Activated CD8-positive, alpha-beta T cell treated with anti-CD3 and anti-CD28 coated beads for 36 hours (primary cell): ENCODE measurements at places on chromosomes 12 and 14. TPM values are rescaled to one million over a fixed set of nuclear protein-coding genes. Genes with fewer than 3 reads are reported as not detected.

Gene FAM222A
- 1.0 TPM for total RNA-seq

Gene TOMM20L
- not detected for total RNA-seq

Gene KRT6C
- not detected for total RNA-seq

Gene COX6A1
- 396 TPM for total RNA-seq

Gene MAP3K9
- total RNA-seq = 8.0 TPM

Gene EIF5
- total RNA-seq = 207 TPM

Gene INHBE
- total RNA-seq = 2.3 TPM

Gene LIMA1
- 44.2 TPM for total RNA-seq

Gene PLEKHD1
- total RNA-seq = 0.07 TPM

GRCh38 chr12:43840338-43840737 is 4.5 kb downstream of the TMEM117 start:
- peaks cover 21% of the 10 kb centered on the region for H3K4me1 ChIP-seq
- no peak for DNase-seq

DNA sequence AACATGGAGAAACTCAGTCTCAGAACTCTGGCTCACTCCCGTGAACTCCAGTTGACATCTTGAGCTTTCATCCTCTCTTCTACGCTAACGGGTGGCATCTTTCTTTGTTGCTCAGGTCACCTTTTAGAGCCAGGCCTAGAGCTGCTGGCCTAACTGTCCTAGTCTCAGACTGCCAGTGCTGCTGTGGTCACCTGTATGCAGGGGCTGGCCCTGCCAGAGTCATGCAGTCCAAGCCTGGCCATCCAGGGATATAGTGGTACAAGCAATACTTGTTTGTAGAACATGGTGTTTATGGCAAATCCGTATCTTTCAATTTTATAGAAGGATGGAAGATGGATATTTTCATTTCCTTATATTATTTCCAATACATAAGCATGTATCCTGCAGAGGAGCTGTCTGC is 117.2 kb downstream of the PELI2 start:
- no peak for DNase-seq
- no peaks in the 10 kb centered on the region for H3K36me3 ChIP-seq

DNA sequence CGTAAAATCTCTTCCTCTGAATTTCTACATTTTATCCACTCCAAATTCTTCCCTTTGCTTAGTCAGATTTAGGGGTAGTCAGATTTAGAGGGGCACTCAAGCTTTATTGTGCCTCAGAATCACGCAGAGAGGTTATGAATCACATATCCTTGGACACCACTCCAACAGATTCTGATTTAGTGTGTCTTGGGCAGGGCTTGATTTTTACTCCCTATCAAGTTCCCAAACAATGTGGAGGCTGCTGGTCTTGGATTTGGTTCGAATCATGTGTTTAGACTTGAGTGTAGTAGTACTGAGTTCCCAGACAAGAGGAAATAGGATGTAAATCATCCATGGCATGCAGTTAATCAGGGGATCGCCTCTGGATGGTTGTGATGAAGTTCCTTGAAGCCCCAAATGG is 298.1 kb upstream of the CLEC14A start:
- peaks cover 3% of the 10 kb centered on the region for H3K4me1 ChIP-seq
- no peak overlapping the region for H3K4me3 ChIP-seq
- no peaks in the 10 kb centered on the region for H3K27me3 ChIP-seq
- H3K27ac ChIP-seq = no peak overlapping the region
- no peak for DNase-seq

- H3K27ac ChIP-seq = no peak overlapping the region
- H3K4me1 ChIP-seq = peaks cover 4% of the 10 kb centered on the region
- no peak for DNase-seq
- H3K27me3 ChIP-seq = no peaks in the 10 kb centered on the region
- H3K4me3 ChIP-seq = no peak overlapping the region
Measured at GRCh38 chr12:11071414-11071813, 9.3 kb upstream of the TAS2R46 start.

DNA sequence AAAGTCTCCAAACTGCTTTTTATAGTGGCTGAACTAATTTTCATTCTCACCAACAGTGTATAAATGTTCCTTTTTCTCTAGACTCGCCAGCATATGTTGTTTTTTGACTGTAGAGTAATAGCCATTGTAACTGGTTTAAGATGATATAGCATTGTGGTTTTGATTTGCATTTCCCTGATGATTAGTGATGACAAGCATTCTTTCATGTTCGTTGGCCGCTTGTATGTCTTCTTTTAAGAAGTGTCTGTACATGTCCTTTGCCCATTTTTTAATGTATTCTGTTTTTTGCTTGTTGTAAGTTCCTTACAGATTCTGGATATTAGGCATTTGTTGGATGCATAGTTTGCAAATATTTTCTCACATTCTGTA is 404.9 kb downstream of the FLRT2 start:
- peak overlapping the region; percentile 94 for H3K27ac ChIP-seq
- H3K36me3 ChIP-seq = peaks cover 15% of the 10 kb centered on the region
- H3K4me3 ChIP-seq = peak overlapping the region; percentile 92
- DNase-seq = no peak

- H3K4me3 ChIP-seq = no peak overlapping the region
- H3K36me3 ChIP-seq = peaks cover 24% of the 10 kb centered on the region
- DNase-seq = no peak
- no peak overlapping the region for H3K27ac ChIP-seq
- H3K4me1 ChIP-seq = no peaks in the 10 kb centered on the region
Measured at GRCh38 chr14:75090353-75090752, 20.9 kb downstream of the ZC2HC1C start.

- H3K27me3 ChIP-seq = no peaks in the 10 kb centered on the region
- H3K4me1 ChIP-seq = peaks cover 71% of the 10 kb centered on the region
- H3K27ac ChIP-seq = peak overlapping the region; percentile 60
Measured at GRCh38 chr14:69644814-69645213, 33.4 kb downstream of the SUSD6 start.

GRCh38 chr12:64525461-64526160 is 73.7 kb downstream of the TBK1 start:
- peaks cover 8% of the 10 kb centered on the region for H3K27me3 ChIP-seq
- no peak overlapping the region for H3K4me3 ChIP-seq
- H3K27ac ChIP-seq = no peak overlapping the region
- no peaks in the 10 kb centered on the region for H3K36me3 ChIP-seq

GRCh38 chr12:121723200-121723599 is 10.6 kb downstream of the TMEM120B start:
- peaks cover 6% of the 10 kb centered on the region for H3K36me3 ChIP-seq
- H3K27ac ChIP-seq = no peak overlapping the region
- H3K4me3 ChIP-seq = no peak overlapping the region
- peaks cover 9% of the 10 kb centered on the region for H3K4me1 ChIP-seq
- DNase-seq = no peak

- H3K27ac ChIP-seq = peak overlapping the region; percentile 7
- no peak for DNase-seq
- H3K4me1 ChIP-seq = peaks cover 14% of the 10 kb centered on the region
- peaks cover 5% of the 10 kb centered on the region for H3K27me3 ChIP-seq
Measured at GRCh38 chr14:77003960-77004710, 24.4 kb downstream of the IRF2BPL start.

GRCh38 chr12:30417697-30418231 is 277.9 kb downstream of the IPO8 start:
- H3K4me3 ChIP-seq = no peak overlapping the region
- no peak overlapping the region for H3K27ac ChIP-seq
- no peak for DNase-seq
- no peaks in the 10 kb centered on the region for H3K4me1 ChIP-seq

DNA sequence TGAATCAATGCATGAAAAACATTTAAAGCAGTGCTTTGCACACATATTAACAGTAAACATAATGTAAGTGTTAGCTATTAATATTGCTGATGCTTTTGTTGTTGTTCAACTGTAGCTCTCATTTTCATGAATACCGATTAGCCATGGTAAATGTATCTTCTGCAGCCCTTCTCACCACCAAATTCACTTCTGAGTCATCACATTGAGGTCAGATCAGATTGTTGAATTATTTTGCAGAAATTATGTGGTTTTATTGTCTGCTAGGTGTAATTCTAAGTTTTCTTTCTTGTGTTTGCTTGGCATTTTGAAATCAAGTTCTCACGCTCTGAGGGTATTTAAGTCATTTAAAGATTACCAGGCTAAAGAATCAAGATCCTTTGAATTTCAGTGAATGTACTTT is 74.6 kb downstream of the AKAP6 start:
- H3K4me3 ChIP-seq = no peak overlapping the region
- DNase-seq = no peak
- H3K27ac ChIP-seq = no peak overlapping the region
- no peaks in the 10 kb centered on the region for H3K4me1 ChIP-seq
- H3K36me3 ChIP-seq = no peaks in the 10 kb centered on the region
- H3K27me3 ChIP-seq = no peaks in the 10 kb centered on the region

GRCh38 chr12:113796066-113796827 is 169.9 kb downstream of the RBM19 start:
- no peaks in the 10 kb centered on the region for H3K4me1 ChIP-seq
- no peaks in the 10 kb centered on the region for H3K27me3 ChIP-seq
- no peak overlapping the region for H3K27ac ChIP-seq
- no peak for DNase-seq
- H3K36me3 ChIP-seq = no peaks in the 10 kb centered on the region

DNA sequence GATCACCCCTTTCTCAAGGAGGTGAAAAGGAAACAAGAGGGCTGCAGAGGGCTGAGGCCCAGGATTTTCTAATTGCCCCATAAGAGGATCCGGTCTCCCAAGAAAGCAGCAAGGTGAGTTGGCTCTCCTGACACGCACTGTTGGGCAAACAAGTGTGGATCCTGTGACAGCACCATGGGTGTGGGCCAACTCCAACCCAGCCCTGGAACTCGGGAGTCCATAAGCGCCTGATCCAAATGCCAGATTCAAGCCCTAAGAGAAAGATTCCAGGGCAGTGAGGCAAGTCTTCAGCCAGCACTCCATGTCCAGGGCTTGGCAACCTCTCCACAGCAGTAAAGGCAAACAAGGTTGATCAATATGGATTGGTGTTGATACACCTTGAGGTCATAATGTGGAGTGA is 33.1 kb downstream of the KCNA5 start:
- no peaks in the 10 kb centered on the region for H3K4me1 ChIP-seq
- DNase-seq = no peak
- no peaks in the 10 kb centered on the region for H3K36me3 ChIP-seq

GRCh38 chr12:111417784-111418593 is 12.3 kb downstream of the SH2B3 start:
- peaks cover 52% of the 10 kb centered on the region for H3K36me3 ChIP-seq
- H3K27ac ChIP-seq = no peak overlapping the region
- H3K27me3 ChIP-seq = no peaks in the 10 kb centered on the region
- no peak for DNase-seq
- no peak overlapping the region for H3K4me3 ChIP-seq
- H3K4me1 ChIP-seq = peaks cover 36% of the 10 kb centered on the region

GRCh38 chr12:108750526-108750925 is 19.2 kb upstream of the CORO1C start:
- H3K27me3 ChIP-seq = no peaks in the 10 kb centered on the region
- H3K4me1 ChIP-seq = no peaks in the 10 kb centered on the region
- H3K4me3 ChIP-seq = no peak overlapping the region
- H3K27ac ChIP-seq = no peak overlapping the region
- H3K36me3 ChIP-seq = no peaks in the 10 kb centered on the region

GRCh38 chr14:36511981-36512584 is 7.9 kb downstream of the NKX2-1 start:
- no peak for DNase-seq
- no peak overlapping the region for H3K4me3 ChIP-seq
- H3K27me3 ChIP-seq = peaks cover 86% of the 10 kb centered on the region
- no peaks in the 10 kb centered on the region for H3K4me1 ChIP-seq

DNA sequence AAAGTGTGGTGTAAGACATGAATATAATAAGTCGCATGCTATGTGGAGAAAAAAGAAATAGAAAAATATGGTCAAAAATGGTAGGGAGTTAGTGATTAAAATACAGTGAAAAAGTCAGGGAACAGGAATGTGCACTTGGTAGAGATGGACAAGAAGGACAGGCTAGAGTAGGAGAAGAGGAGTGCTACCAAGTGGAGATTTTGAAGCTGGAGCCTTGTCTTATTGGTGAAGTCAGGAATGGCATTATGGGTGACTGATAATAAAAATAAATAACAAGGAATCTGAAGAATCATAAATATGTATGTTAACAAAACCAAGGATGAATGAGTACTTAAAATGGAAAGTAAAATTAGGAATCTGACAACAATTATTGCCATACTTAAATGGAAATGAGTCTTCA is 204.8 kb downstream of the PRKD1 start:
- H3K27me3 ChIP-seq = no peaks in the 10 kb centered on the region
- no peaks in the 10 kb centered on the region for H3K36me3 ChIP-seq
- H3K4me3 ChIP-seq = no peak overlapping the region
- no peak for DNase-seq
- no peak overlapping the region for H3K27ac ChIP-seq

- no peak for DNase-seq
- no peak overlapping the region for H3K27ac ChIP-seq
- peaks cover 4% of the 10 kb centered on the region for H3K27me3 ChIP-seq
- peak overlapping the region; percentile 67 for H3K4me3 ChIP-seq
Measured at GRCh38 chr14:100307766-100308426, 1.7 kb upstream of the SLC25A29 start.

GRCh38 chr12:98085046-98085755 is 430.2 kb upstream of the TMPO start:
- DNase-seq = no peak
- no peaks in the 10 kb centered on the region for H3K4me1 ChIP-seq
- H3K27ac ChIP-seq = no peak overlapping the region
- no peaks in the 10 kb centered on the region for H3K27me3 ChIP-seq
- no peaks in the 10 kb centered on the region for H3K36me3 ChIP-seq

DNA sequence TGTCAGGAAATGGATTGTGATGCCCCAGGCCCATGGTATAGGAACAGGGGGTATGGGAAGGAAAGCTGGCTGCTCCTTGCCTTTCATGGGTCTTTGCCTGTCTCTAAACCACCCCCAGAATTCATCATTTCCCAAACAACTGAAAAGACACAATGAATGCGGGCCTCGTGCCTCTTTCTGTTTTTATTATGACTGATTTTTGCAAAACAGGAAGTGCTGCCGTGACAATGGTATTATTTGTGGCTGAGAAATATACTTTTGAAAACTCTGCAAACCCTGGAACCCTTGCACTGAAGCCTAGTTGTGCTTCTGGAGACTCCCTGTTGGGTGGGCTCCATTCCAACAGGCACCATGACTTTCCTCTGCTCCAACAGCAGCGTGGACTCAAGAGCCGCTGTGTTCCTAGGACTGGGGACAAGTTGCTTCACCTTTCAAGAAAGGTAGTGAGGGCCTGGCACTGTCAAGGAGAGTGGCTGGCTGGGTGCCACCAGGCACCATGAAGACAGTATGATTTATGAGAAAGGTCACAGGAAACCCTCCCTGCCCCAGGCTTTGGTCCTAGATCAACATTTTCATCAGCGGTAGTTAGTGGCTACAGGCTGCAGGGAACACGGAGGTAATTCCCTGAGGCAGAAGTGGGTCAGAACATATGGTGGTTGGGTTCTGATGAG is 4.8 kb upstream of the DGLUCY start:
- no peaks in the 10 kb centered on the region for H3K27me3 ChIP-seq
- DNase-seq = peak; percentile 58
- H3K4me3 ChIP-seq = peak overlapping the region; percentile 22
- H3K27ac ChIP-seq = peak overlapping the region; percentile 87
- peaks cover 45% of the 10 kb centered on the region for H3K4me1 ChIP-seq
